ENCODE measurements at places on chromosomes 7 and 10.
A peak's percentile ranks its signal among the peaks of the same experiment; 100 is the strongest.

DNA sequence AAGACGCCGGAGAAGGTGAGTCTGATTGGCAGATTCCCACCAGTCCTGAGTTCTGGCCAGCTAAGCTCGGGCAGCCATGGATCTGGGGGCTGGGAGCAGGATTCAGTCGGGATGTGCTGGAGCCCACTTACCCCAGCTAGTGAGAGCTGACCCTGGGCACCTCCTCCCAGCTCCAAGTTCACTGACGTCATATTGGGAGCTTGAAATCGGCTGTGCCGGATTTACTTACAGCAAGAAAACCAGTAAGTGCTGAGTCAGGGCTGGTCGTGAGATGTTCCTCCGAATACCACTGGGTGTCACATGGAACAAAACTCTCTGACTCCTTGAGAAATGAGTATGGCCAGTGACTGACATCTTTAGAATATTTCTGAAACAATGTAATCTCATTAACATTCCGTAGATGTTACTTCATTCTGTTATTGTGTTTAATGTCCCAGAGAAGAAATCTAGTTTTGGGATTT lies 621.2 kb downstream of the SDK1 start:
- no peak for DNase-seq

GRCh38 chr7:44801890-44802289 lies 5.4 kb downstream of the PPIA start:
- no peak for DNase-seq

GRCh38 chr7:106178593-106179134 lies 66.6 kb upstream of the SYPL1 start:
- DNase-seq, result no peak

DNA sequence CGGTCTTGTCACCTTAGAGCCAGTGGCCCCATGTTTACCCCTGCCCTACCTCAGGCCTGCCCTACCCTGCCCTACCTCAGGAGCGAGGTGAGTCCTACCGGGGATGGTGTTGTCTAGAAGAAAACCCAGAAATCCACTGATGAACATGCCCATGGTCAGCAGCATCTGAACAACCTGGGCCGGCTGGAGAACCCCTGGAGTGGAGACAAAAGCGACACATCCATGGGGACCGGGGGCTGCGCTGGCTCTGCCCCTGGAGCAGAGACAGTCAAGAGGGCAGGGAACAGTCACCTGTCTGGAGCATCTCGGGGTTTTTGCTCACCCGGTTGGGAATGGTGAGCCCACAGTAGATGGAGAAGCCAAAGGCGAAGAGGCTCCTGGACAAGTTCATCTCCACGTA lies 36.3 kb downstream of the STRA8 start:
- DNase-seq, result no peak

GRCh38 chr7:108270385-108271015 lies 140.3 kb upstream of the LAMB4 start:
- no peak for DNase-seq

DNA sequence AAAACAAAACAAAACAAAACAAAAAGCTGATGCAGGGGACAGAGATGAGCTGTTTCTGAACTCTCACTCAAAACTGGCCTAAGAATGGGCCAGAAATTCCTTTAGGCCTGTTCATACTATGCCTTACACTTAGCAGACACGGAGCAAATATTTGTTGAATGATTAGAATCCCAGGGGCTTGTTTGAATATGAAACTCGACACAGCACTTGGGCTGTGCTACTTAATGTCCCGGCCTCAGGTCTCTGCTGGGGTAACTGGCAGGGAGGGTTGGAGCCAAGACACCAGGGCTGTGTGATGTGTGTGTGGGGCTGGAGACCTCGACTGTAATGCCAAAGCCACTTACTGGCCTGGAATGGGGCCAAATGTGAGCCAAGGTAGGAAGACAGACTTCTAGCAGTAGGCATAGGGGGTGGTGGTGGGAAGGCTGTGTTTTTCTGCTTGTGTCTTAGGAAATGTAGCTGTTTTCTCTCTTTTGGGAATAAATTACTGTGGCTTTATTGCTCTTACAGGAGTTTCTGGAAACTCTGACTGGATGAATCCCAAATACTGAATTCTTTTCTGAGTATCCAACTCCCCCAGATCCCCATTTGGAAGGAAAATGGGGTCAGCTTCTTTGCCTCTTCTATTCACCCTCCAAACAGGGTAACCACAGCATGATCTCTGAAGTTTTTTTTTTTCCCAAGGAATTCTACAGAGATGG lies 66.7 kb downstream of the EMX2 start:
- no peak for DNase-seq

DNA sequence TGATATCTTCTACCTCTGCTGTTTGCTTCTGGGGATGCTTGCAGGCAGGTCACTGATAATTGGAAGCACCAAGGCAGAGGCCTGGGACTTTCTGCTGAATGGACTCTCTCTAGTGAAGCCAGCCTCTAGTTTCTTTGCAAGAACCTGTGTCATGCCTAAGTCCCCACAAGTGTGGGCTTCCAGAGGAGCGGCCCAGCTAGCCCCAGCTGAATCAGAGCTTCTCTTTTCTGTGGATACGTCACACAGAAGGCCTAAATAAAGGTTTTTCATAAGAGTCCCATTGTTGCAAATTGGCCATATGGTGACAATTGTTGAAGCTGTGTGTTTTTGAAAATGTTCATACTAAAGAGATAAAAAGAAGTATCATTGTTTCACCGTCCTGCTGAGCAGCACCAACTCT lies 6.8 kb upstream of the OPALIN start:
- DNase-seq, result no peak

GRCh38 chr7:2417981-2418481 lies 14.6 kb downstream of the CHST12 start:
- peak; percentile 9 for DNase-seq

GRCh38 chr10:62459072-62459471 lies 84.9 kb downstream of the ZNF365 start:
- DNase-seq, result no peak

DNA sequence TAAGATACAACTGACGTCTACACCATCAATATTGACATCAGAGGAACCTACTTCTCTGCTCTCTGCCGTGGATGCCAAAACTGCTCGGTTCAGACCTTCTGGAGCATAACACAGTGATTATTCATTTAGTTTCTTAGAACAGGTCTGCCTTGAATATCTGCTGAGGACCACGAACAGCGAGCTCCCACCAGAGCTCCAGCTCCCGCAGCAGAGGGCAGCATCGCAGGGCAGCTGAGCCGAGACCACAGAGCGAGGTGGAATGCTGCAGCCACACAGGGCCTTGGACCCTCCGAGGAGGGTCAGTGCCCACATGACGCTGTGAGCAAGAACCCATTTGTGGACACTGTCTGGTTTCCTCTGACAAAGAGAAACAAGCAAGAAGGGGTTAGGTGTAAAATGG lies 6.8 kb downstream of the VIPR2 start:
- no peak for DNase-seq

DNA sequence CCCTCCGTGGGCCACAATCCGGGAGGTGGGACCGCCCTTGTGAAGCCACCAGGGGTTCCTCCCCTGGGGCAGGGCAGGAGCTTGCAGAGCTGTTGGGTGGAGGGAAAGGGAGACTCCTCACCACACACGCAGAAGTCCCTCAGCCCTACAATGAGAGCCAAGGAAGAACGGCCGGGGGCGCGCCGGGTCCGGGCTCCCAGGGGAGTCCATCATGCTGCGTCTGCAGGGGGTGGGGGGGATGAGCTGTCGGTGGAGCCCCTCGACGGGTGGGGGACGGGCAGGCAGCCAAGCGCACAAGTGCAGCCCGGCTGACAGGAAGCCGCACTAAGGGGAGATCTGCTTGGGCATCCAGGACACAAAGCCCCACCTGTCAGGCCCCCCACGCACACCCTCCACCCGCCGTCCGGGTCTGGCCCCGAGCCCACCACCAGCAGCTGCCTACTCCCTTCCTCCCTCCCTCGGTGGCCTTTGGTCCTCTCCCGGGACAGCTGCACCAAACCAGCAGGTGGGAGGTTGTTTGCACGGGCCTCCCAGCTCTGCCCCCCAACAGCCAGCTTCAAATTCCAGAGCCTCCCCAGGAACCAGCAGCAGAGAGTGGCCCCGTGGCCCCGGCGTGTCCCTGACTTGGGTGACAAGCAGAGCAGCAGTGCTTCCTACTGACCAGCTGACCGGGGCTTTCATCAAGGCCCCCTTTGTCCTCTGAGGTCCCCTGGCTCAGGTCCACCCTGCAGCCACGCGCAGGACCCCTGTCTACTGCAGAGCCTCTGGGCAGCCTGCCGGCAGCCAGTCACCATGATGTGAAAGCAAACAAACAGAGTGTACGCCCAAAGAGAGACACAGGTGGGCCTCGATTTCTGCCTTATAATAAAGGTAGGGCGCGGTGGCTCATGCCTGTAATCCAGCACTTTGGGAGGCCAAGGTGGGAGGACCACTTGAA lies 50.3 kb downstream of the HIP1 start:
- DNase-seq, result no peak

- DNase-seq, result no peak
These were observed 56.0 kb upstream of the COL13A1 start for GRCh38 chr10:69745698-69746097.

- DNase-seq, result no peak
These were observed 20.5 kb downstream of the MNX1 start for GRCh38 chr7:156989766-156990535.

DNA sequence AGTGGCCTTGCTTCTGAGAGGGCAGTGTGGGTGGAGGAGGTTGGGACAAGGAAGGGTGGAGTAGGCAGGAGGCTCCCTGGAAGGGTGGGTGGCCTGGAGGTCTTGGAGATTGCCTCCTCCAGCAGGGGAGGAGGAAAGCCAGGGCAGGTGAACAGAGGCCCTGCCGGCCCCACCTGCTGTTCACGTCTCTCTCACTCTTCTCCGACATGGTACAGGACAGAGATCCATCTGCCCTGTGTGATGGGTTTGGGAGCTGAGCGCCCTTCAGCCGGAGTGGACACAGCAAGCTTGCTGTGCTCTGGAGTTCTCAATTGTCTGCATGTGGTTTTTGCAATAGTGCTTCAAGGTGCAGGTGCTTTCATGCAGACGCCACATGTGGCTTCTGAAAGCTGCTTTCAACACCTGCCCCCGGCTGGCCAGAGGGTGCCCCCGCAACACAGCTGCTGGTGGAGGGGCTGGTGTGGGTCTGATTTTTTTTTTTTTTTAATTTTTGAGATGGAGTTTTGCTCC lies 82.8 kb upstream of the GNA12 start:
- no peak for DNase-seq

GRCh38 chr7:148306759-148307158 lies 283.8 kb upstream of the C7orf33 start:
- DNase-seq, result no peak

DNA sequence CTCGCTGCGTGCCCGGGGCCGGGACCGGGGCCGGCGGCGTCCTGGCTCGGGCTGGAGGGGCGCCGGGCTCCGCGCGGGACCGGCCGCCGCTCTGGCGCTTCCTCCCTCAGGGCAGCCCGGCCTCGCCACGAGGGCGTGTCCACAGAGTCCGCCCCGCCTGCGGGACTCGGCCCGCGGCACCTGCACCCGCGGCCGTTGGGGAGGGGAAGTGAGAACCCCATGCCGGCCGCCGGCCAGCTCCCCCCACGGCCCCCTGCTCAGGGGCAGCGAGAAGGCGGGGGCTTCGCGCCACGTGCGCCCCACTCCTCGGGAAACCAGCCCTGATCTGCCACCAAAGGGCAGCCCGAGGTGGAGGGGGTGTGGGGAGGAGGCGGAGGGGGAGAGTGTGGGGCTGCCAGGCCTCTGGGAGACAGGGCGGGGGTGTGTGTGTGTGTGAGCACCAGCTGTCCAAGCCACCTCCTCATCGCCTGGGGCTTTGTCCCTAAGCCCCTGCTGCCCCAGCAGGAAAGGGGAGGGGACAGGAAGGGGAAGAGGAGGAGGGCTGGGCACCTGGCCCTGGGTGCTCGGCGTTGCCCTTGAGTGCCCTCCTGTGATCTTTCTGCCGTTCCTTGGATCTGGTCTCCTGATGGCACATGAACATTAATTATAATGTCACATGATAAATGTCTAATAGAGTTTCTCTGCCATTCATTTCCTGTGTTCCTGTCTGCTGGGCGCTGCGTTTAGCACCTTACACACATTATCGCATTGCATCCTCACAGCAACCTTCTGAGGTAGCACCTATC lies at the start of gene PIK3AP1:
PIK3AP1 (minus strand) TSS at position 93 of the 785 bp plus-strand sequence. CDS start 120 bp downstream, outside the sequence.
- DNase-seq, result peak; percentile 20

GRCh38 chr7:121204537-121204936 lies 124.3 kb upstream of the WNT16 start:
- DNase-seq, result no peak

GRCh38 chr10:3622427-3622826 lies 162.6 kb downstream of the KLF6 start:
- peak; percentile 3 for DNase-seq

- no peak for DNase-seq
These were observed 312.6 kb upstream of the BMPER start for GRCh38 chr7:33592718-33593117.

DNA sequence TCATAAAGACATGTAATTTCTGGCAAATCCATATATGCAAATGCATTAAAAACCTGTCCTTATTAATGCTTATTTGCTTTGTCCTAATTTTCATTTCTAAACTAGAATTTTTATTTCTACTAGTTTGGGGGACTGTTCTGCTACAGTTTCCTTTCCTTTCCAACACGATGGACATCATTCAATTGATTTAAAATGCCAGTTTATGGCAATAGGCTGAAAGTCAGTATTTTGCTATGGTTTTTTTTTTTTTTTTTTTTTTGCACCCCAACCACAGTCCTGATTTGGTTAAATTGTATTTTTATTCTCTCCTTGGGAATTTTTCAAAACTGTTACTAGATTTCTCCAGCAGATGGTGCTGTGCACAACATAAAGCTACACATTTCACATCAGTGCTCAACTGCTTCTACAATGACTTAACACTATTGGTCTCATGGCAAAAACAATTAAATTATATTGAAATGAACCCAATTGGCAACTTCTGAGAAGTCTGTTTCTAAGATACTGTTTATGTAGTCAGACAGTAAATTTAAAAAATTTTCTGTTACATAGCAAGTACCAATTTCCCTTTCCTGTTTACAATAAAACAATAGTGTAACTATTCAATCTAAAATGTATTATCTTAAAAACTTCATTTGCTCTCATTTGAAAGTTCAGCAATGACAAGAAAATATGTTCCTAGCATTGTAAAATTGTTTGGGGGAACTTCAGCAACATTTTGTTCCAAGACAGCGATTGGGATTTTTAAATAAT lies 193.8 kb upstream of the CCDC6 start:
- no peak for DNase-seq

- DNase-seq, result no peak
These were observed 49.4 kb downstream of the AKR1D1 start for GRCh38 chr7:138125598-138126111.

GRCh38 chr7:73536479-73536878 lies 14.4 kb upstream of the BAZ1B start:
- no peak for DNase-seq

DNA sequence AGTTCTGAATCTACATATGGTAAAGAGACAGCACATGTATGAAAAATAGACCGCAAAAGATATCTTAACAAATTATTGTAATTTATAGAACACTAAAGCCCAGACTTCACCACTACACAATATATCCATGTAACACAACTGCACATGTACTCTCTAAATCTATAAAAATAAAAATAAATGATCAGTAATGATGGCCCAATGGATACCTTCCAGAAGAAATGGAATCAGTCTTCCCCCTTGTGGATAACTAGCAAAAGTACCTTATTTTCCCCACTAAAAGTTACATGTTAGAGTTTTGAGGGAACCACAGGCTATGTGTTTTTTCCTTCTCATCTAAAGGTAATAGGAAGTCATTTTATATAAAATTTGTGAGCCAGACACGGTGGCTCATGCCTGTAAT lies 25.7 kb downstream of the C7orf25 start:
- DNase-seq, result no peak

All from activated CD4-positive, alpha-beta T cell treated with anti-CD3 and anti-CD28 coated beads, Interleukin-2, amount 50 U/mL, for 24 hours (primary cell).